Stimulated activated CD8-positive, alpha-beta memory T cell treated with anti-CD3 and anti-CD28 coated beads, Interleukin-2, amount 100 ng/mL, for 1 hour (primary cell): ENCODE measurements at places on chromosomes 2 and 18.

GRCh38 chr2:235634435-235635158 lies 140.8 kb downstream of the AGAP1 start:
- no peak for DNase-seq

DNA sequence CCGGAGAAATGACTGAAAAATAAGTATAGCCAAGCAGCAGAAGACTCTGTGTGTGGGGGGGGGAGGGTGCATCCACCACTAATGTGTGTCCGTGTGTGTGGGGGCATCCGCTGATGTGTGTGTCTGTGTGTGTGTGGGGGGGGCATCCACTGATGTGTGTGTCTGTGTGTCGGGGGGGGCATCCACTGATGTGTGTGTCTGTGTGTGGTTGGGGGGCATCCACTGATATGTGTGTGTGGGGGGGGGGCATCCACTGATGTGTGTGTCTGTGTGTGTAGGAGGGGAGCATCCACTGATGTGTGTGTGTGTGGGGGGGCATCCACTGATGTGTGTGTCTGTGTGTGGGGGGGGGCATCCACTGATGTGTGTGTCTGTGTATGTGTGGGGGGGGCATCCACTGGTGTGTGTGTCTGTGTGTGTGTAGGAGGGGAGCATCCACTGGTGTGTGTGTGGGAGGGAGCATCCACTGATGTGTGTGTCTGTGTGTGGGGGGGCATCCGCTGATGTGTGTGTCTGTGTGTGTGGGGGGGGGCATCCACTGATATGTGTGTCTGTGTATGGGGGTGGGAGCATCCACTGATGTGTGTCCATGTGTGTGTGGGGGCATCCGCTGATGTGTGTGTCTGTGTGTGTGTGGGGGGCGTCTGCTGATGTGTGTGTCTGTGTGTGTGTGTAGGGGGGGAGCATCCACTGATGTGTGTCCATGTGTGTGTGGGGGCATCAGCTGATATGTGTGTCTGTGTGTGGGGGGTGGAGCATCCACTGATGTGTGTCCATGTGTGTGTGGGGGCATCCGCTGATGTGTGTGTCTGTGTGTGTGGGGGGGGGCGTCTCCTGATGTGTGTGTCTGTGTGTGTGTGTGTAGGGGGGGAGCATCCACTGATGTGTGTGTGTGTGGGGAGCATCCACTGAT lies 125.0 kb downstream of the NFATC1 start:
- no peak for DNase-seq

DNA sequence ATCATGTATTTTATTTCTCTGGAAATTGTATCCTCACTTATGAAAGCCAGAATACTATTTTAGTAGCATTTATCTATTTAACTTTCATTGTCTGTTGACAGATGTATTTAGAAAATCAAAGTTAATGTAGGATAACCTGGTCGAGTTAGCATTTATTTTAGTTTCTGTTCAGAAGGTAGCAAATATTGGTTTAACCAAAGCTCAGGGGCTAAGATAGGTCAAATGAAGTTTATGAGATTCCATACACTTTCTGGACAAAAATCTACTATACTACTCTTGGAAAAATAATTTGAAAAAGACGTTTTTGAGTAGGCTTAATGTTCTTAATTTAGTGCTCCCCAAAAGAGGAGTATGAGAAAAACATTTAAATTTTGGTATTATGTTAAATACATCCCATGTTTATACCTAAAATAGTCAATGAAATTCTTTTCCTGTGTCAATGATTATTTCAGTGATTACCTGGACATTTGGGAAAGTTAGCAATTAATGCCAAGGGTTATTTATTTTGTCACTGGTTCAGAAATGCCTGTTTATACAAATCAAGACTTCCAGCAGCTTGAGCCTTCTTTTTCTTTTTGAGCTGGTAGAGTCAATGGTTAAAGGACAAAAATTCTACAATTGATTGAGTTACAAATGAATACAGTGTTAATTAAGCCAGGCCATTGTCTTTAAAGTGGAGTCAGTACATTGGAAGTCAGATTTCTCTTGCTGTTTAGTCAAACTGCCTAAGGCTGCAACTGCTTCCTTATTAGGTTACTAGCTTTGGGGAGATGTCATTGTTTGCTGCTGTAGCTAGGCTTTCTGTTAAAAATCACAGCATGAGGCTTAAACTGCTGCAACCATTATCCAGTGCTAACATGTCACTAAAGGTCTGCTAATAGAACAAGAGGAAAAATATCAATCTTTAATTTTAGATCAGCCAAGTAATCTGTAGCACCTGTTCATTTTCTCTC lies 182.3 kb downstream of the CAMKMT start:
- no peak for DNase-seq

DNA sequence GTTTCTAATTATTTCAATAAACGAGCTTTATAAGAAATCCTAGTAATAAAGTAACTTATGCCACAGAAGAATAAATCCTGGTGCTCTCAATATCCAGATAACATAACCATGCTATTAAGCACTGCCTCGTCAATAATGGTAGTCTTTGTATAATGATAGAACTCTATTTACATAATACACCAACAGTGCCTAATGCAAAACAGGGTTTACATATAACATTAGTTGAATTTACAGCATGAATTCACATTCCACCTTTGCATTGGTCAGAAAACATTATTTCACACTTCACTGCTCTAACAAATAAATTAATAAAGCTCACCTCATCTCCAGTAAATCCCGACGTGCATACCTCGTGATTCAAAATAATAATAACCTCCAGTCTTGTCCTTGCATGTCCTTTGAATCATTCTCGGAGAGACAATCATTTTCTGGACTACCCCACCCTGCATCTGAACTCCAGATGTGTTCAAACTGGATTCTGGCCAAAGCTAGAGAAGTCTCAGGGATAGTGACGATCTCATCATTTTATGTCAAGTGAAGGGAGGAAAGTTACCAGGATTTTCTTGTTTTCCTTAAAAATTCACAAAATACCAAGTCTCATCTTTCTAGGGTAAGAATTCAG lies 189.2 kb downstream of the NCKAP5 start:
- no peak for DNase-seq

GRCh38 chr2:14324308-14324707 lies 308.2 kb upstream of the LRATD1 start:
- no peak for DNase-seq
